ENCODE measurements at places on chromosomes 11 and 22.

DNA sequence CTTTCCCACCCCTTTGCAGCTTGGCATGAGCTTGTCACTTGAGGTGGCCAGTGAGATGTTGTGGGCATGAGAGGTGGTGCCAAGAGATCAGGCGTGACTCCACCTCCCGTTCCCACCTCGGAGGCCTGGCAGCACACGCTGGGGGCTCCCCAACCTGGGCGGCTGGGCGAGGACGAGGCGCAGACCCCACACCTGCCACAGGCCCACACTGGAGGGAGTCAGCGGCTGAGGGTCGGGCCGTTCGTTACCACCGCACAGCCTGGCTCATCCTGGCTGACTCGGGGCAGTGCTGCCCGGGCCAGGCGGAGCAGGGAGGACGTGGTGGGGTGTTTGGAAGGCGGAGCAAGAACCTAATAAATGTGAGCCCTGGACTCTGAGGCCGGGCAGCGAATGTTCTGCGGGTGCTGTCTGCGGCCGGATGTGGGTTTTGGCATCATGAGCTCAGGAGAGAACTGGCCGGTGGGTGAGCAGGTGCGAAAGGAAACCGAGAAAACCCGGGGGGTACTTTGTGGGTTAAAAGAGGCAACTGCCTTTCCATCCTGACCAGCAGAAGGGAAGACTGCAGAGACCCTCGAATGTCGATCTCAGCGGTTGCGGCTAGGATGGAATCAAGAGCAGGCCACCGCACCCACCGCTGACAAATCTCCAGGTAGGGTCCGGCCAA, 10.2 kb upstream of the IFITM3 start:
- DNase-seq: no peak
- no peaks in the 10 kb centered on the region for H3K36me3 ChIP-seq
- H3K27ac ChIP-seq: no peak overlapping the region
- H3K27me3 ChIP-seq: no peaks in the 10 kb centered on the region

DNA sequence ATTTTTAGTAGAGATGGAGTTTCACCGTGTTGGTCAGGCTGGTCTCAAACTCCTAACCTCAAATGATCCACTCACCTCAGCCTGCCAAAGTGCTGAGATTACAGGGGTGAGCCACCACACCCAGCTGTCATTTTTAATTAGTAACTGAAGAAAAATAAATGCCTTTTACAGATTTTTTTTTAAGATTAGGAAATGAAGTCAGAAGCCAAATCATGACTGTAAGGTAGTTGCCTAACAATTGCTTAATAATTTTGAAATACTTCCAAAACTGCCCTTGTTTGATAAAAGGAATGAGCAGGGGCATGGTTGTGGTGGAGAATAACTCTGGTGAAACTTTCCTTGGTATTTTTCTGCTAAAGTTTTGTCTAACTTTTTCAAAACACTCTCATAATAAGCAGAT, 98.9 kb upstream of the SLC5A12 start:
- H3K27ac ChIP-seq: no peak overlapping the region
- no peak for DNase-seq
- H3K4me1 ChIP-seq: no peaks in the 10 kb centered on the region
- H3K36me3 ChIP-seq: no peaks in the 10 kb centered on the region
- H3K4me3 ChIP-seq: no peak overlapping the region
- no peaks in the 10 kb centered on the region for H3K27me3 ChIP-seq

DNA sequence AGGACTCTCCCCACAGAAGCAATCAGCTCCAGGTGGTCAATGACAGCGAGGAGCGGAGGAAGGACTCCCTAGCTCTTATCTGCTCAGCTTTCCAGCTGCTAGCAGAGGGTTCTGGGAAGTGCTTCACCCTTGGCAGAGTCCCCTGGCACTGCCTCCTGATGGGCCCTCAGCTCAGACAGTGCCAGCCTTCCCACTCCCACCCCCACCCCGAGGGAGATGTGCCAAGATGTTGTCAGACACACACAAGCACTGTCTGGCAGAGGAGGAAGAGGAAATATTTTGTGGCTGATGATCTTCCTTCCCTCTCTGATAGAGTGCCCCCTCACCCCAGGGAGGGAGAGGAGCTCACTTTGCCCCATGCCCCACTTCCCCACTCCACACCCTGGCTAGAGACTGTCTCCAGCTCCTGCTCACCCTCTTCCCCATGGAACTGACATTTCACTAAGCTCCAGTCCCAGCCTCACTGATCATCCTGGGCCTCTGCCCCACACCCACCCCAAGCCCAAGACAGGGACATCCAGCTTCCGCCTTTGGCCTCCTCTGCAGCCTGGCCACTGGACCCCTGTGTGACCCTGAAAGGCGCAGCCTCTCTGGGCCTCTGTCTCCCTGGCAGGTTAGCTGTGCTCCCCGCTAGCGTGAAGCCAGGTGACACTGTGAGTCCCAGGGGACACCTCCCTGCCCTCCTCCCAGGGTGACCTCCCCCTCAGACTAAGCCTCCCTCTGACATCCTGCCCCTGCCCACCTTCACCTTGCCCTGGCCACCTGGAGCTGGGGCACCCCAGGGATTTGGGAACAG, 44.5 kb downstream of the SLCO2B1 start:
- H3K36me3 ChIP-seq: no peaks in the 10 kb centered on the region
- no peak for DNase-seq
- no peaks in the 10 kb centered on the region for H3K4me1 ChIP-seq
- no peak overlapping the region for H3K4me3 ChIP-seq

GRCh38 chr11:24199461-24199860, 297.4 kb upstream of the LUZP2 start:
- no peaks in the 10 kb centered on the region for H3K27me3 ChIP-seq
- H3K27ac ChIP-seq: no peak overlapping the region
- no peaks in the 10 kb centered on the region for H3K36me3 ChIP-seq
- no peak overlapping the region for H3K4me3 ChIP-seq
- H3K4me1 ChIP-seq: no peaks in the 10 kb centered on the region

- H3K36me3 ChIP-seq: peaks cover 13% of the 10 kb centered on the region
- H3K4me1 ChIP-seq: peaks cover 22% of the 10 kb centered on the region
- peak overlapping the region; percentile 81 for H3K4me3 ChIP-seq
- no peaks in the 10 kb centered on the region for H3K27me3 ChIP-seq
- H3K27ac ChIP-seq: peak overlapping the region; percentile 70
Measured at GRCh38 chr11:776561-777287, 563 bp downstream of the GATD1 start.

DNA sequence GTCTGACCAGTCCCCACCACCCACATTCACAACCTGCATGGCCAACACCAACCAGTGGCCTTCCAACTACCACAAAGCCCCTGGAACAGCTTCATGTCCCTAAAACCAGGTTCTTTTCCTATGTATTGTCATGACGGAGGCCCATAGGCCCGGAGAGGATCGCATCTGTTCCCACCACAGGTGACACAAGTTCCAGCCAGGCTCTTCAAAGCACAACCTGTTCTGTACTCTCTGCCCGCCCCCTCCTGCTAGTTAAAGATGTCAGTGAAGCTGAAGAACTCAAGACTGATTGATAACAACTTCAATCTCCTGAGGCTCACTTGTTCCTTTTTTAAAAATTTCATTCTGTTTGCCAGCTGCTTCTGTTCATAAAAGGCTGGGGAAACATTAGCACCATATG, 121.1 kb upstream of the GUCY1A2 start:
- DNase-seq: no peak
- no peaks in the 10 kb centered on the region for H3K4me1 ChIP-seq
- H3K27me3 ChIP-seq: no peaks in the 10 kb centered on the region
- H3K27ac ChIP-seq: no peak overlapping the region

- H3K4me3 ChIP-seq: no peak overlapping the region
- no peak for DNase-seq
- no peaks in the 10 kb centered on the region for H3K36me3 ChIP-seq
- no peaks in the 10 kb centered on the region for H3K27me3 ChIP-seq
- H3K4me1 ChIP-seq: no peaks in the 10 kb centered on the region
Measured at GRCh38 chr11:85299258-85299942, 327.7 kb downstream of the DLG2 start.

DNA sequence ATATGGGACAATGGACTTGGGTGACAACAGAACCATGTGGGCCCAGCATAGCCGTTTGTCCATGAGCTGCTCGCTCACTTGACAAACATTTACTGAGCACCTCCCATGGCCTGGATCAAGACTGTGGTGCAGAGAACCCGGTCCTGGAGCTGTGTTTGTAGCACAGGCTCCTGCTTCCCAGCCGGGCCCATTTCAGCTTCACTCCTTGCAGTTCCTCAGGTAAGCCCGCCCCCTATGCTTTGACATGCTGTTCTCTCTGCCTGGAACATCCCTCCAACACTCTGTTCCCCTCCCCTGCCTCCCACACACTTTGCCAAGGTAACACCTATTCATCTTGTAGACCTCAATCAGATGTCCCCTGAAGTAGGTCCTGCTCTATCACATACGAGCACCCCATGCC, 19.3 kb upstream of the IGSF22 start:
- H3K27ac ChIP-seq: no peak overlapping the region
- no peak for DNase-seq
- no peaks in the 10 kb centered on the region for H3K4me1 ChIP-seq
- H3K4me3 ChIP-seq: no peak overlapping the region
- H3K36me3 ChIP-seq: no peaks in the 10 kb centered on the region
- no peaks in the 10 kb centered on the region for H3K27me3 ChIP-seq

- no peaks in the 10 kb centered on the region for H3K4me1 ChIP-seq
- no peak overlapping the region for H3K27ac ChIP-seq
- no peak for DNase-seq
- H3K36me3 ChIP-seq: no peaks in the 10 kb centered on the region
Measured at GRCh38 chr22:27662359-27663301, 138.9 kb downstream of the MN1 start.

GRCh38 chr22:30294066-30294465, 4.8 kb upstream of the CASTOR1 start:
- DNase-seq: no peak
- no peak overlapping the region for H3K4me3 ChIP-seq
- no peak overlapping the region for H3K27ac ChIP-seq
- H3K4me1 ChIP-seq: peaks cover 44% of the 10 kb centered on the region
- H3K27me3 ChIP-seq: no peaks in the 10 kb centered on the region

GRCh38 chr11:106983261-106983660, 35.0 kb downstream of the GUCY1A2 start:
- no peak overlapping the region for H3K4me3 ChIP-seq
- no peak overlapping the region for H3K27ac ChIP-seq
- H3K4me1 ChIP-seq: no peaks in the 10 kb centered on the region
- no peaks in the 10 kb centered on the region for H3K36me3 ChIP-seq

- DNase-seq: no peak
- H3K4me3 ChIP-seq: peak overlapping the region; percentile 87
- no peaks in the 10 kb centered on the region for H3K27me3 ChIP-seq
- no peaks in the 10 kb centered on the region for H3K36me3 ChIP-seq
Measured at GRCh38 chr22:40855979-40856512, 393 bp downstream of the ST13 start.

- peaks cover 85% of the 10 kb centered on the region for H3K4me1 ChIP-seq
- no peak for DNase-seq
- peaks cover 39% of the 10 kb centered on the region for H3K36me3 ChIP-seq
- H3K27me3 ChIP-seq: no peaks in the 10 kb centered on the region
- H3K4me3 ChIP-seq: no peak overlapping the region
Measured at GRCh38 chr11:35151241-35151640, 12.3 kb downstream of the CD44 start.

- H3K27me3 ChIP-seq: no peaks in the 10 kb centered on the region
- no peak overlapping the region for H3K4me3 ChIP-seq
Measured at GRCh38 chr22:46233231-46233630, 16.9 kb downstream of the CDPF1 start.

GRCh38 chr11:63906585-63906984, 10.4 kb downstream of the RCOR2 start:
- no peak overlapping the region for H3K27ac ChIP-seq
- no peak overlapping the region for H3K4me3 ChIP-seq

DNA sequence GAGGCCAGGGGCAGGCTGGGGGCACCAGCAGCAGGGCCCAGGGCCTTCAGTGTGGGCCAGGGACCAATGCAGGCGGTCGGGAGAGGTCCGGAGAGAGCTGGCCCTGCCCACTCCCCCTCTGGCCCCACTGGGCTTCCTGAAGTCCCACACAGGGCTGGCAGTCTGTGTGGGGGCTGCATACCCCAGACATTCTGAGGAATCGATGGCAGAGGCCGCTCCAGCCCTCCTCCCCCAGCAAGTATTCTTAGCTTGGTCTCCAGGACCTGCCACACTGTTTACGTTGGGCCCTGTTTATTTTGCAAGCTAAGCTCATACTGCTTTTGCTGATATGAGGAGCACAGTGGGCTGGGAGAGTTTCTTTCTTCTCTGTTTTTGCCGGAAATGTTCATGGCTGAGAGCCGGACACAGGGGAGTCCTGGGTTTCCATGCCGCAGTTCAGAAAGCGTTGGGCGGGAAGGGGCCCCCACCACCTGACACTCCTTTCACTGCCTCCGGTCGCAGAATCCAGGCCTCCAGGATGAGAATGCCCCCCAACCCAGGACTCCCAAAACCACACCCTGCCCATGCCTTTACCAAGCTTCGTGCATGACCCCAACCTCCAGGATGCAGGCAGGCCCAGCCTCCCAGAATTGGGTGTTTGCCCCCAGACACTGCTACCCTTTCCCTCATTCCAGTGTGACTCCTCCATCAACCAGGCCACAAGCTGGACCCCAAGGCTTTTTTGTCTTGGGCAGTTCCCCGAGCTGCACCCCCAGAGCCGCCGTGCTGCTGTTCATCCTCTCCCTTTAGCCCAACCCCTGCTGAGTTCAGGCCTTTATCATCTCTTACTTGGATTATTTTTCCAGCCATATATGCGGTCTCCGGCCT, 81.8 kb upstream of the KCNQ1OT1 start:
- no peak overlapping the region for H3K4me3 ChIP-seq
- no peaks in the 10 kb centered on the region for H3K4me1 ChIP-seq
- H3K27me3 ChIP-seq: no peaks in the 10 kb centered on the region
- no peak for DNase-seq

DNA sequence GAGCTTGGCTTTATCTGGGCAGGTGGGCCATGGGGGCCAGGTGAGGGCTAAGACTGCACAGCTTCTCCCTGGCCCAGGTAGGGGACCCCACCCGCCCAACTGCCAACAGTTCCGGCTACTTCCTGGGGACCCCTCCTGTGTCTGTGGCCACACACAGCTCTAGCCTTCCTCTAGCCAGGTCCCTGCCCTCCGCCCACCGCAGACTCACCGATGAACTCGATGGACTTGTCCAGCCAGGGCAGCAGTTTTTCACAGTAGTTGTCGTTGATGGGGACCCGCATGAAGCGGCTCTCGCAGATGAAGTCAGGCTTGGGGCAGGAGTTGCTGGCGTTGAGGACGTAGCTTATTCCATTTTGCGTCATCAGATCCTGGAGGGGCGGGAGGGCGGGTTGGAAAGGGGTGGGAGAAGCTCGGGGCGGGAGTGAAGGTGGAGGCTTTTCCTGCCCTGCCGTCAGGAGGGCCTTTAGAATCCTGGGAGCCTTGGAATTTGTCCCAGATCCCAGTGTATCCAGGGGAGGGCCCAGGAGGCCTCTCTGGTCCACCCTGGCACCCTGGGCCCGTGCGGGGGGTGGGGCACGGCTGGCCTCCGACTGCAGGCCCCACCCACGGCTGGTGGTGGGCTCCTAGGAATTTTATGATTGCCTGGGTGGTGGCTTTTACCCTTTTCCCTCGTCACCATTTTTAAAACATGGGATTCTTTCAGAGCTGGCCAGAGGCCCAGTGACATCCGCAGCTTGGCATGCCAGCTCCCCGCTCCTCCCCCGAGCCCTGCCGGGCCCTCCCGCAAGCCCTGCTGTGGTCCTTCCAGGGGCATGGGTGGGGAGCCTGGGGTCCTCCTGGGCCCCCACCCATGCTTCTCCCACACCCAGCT, 13.9 kb downstream of the DUSP8 start:
- H3K27ac ChIP-seq: no peak overlapping the region
- no peak for DNase-seq
- no peaks in the 10 kb centered on the region for H3K4me1 ChIP-seq
- H3K4me3 ChIP-seq: no peak overlapping the region
- H3K36me3 ChIP-seq: peaks cover 3% of the 10 kb centered on the region
